ENCODE measurements at places on chromosomes 2 and 18. TPM values are rescaled to one million over a fixed set of nuclear protein-coding genes. Genes with fewer than 3 reads are reported as not detected.

GRCh38 chr18:62621546-62621945, 93.8 kb upstream of the PHLPP1 start:
- no peaks in the 10 kb centered on the region for H3K36me3 ChIP-seq
- no peak overlapping the region for H3K27ac ChIP-seq
- DNase-seq = no peak
- H3K4me3 ChIP-seq = no peak overlapping the region
- H3K27me3 ChIP-seq = no peaks in the 10 kb centered on the region

DNA sequence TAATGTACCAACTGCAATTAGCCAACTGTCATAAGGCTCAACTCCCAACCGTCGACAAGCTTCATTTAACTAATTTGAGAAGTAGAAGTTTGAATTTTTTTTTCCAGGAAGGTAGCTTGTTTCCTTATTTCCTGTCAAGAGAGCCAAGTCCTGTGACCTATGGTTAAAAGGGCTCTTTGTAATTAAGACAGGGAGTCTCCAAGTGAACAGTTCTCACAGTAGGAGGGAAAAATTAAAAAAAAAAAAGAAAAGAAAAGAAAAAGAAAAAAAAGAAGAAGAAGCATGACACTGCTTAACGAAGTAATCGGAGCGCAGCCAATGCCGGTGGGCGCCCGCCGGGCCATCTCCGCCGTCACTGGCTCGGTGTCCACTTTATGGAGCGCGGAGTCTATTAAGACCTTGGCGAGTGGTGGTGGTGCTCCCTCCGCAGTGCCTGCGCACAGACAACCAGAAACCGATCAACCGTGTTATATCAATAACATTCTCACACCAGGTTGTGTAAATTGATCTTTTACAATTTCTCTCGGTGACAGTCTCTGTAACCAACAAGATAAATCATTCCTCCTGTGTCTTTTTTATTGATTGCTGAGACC, 197.2 kb upstream of the POU3F3 start:
- no peak overlapping the region for H3K4me3 ChIP-seq
- H3K36me3 ChIP-seq = no peaks in the 10 kb centered on the region
- H3K4me1 ChIP-seq = peaks cover 11% of the 10 kb centered on the region
- no peaks in the 10 kb centered on the region for H3K27me3 ChIP-seq

DNA sequence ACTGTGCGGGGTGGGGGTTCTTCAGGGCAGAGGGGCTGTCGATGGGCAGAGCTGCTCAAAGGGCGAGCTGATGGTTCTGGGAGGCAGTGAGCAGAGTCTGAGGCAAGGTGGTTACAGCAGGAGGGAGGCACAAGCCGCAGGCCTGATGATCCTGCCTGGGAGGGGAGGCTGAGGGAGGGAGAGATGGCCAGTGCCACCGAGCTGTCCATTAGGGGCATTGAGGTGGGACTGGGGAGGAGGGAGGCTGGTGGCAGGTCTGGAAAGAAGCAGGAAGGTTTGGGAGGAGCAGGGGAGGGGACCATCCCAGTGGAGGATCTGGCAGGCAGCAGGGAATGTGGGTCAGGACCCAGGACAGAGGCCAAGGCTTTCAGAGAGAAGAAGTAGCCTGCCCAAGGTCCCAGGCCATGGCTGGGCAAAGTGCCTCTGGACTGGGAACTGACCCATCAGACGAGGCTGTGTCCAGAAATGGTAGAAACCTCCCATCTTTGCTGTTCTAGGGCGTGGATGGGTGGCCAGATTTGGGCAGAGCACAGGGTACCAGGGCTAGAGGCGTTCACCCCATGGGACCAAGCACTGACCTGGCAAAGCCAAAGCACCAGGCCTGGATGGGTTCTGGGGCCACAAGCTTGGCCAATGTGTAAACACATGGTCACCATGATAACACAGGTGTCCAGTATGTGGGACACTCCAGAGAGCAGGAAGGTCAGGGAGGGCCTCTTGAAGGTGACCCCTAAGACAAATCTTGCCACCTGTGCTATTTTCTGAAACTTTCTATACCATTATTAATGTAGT, 55.5 kb downstream of the INHBB start:
- H3K4me1 ChIP-seq = no peaks in the 10 kb centered on the region
- no peaks in the 10 kb centered on the region for H3K27me3 ChIP-seq
- no peaks in the 10 kb centered on the region for H3K36me3 ChIP-seq
- H3K4me3 ChIP-seq = no peak overlapping the region
- no peak overlapping the region for H3K27ac ChIP-seq

DNA sequence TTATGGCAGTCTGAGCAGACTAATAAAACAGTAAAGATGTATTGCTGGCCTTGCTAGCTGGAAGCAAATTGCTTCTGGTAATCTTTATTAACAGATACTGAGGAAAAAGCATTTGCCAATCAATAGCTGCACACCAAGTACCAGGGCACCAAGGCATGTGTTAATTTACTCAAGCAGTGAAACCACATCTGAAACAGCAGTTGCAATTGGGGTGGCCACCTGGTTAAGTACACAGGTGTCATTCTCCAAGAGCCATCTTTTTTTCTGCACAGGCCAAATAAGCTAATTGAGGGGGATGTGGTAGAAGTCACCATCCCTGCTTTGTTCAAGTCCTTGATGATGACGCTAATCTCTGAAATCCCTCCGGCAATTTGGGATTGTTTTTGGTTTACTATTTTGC, 8.6 kb upstream of the SEH1L start:
- no peaks in the 10 kb centered on the region for H3K4me1 ChIP-seq
- DNase-seq = no peak
- no peak overlapping the region for H3K27ac ChIP-seq
- no peaks in the 10 kb centered on the region for H3K27me3 ChIP-seq

- DNase-seq = no peak
- H3K27me3 ChIP-seq = no peaks in the 10 kb centered on the region
- no peak overlapping the region for H3K27ac ChIP-seq
- no peak overlapping the region for H3K4me3 ChIP-seq
- no peaks in the 10 kb centered on the region for H3K4me1 ChIP-seq
Observed at GRCh38 chr2:183349091-183349490, 224.8 kb downstream of the NUP35 start.

DNA sequence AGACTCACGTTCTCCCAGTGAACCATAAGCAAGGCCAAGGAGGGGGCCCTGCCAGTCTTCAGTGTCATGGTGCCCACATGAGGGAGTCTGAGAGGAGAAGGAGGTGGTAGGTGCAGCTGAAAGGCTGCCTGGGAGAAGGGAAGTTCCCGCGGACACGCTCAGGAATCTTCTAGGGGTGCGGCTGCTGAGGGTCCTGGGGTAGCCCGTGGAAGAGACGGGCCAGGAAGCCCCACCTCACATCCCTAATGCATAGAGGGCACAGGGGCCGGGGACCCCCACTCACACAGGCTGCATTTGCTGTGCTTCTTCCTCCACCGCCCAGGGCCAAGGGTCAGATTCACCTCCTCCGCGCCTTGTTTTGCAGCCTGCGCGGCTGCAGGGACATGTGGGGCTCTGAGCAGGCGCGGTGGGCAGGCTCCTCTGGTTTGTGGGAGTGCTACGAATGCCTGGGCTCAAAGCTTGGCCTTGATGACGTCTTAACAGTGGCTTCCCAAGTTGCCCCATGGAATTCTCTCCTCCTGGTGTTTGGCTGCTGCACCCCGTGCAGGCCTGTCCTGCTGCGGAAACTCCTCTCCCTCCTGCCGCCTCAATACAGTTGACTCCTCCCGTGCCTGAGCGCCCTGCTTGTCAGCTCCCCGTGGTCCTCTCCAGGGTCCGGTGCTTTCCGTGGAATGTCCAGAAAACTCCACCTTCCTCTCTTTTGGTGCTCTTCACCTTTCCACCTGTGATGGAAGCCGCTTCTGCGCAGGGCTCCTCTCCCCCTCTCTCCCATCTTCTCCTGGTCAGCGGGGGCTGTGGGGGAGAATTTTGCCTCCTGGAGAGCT, 95.7 kb downstream of the VAPA start:
- peak overlapping the region; percentile 79 for H3K27ac ChIP-seq
- H3K36me3 ChIP-seq = no peaks in the 10 kb centered on the region
- H3K4me1 ChIP-seq = no peaks in the 10 kb centered on the region
- DNase-seq = no peak
- no peaks in the 10 kb centered on the region for H3K27me3 ChIP-seq

- H3K4me3 ChIP-seq = no peak overlapping the region
- no peaks in the 10 kb centered on the region for H3K27me3 ChIP-seq
- DNase-seq = no peak
- no peak overlapping the region for H3K27ac ChIP-seq
- H3K4me1 ChIP-seq = no peaks in the 10 kb centered on the region
Observed at GRCh38 chr18:36402765-36403396, 105.4 kb downstream of the FHOD3 start.

DNA sequence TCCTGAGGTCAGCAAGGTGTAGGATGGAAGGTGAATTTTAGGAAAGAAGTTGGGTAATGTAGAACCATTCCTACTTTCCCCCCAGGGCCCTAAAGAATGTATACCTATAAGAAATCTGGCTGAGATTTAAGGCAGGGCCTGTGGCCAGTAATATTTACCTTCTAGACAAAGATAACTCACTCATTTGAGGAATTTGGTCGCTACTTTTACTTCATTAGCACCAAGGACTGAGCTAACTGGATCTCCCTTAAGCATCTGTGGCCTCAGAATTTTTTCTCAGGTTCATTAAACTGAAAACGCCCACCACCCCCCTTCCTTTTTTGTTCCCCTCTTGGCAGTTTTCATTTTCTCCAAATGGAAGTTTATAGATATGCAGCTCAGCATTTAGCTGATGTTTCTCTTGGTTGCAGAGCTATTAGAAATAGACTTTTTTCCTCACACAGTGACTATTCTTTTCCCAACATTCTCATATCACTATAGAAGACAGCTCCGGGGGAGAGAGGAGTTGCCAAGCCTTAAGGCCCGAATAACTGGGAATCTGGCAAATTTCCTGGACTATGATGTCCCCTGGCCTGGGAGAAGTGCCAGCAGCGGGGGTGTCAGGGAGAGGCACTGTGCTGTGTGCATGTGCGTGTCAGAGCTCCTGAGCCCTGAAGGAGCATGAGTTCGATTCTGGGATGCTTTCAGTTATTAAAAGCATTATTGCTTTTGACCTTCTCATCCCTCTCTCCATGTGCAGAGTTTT, 310.9 kb downstream of the PRKCE start:
- peak; percentile 68 for DNase-seq
- no peaks in the 10 kb centered on the region for H3K27me3 ChIP-seq
- H3K4me3 ChIP-seq = no peak overlapping the region
- H3K4me1 ChIP-seq = peaks cover 41% of the 10 kb centered on the region
- H3K27ac ChIP-seq = peak overlapping the region; percentile 59

DNA sequence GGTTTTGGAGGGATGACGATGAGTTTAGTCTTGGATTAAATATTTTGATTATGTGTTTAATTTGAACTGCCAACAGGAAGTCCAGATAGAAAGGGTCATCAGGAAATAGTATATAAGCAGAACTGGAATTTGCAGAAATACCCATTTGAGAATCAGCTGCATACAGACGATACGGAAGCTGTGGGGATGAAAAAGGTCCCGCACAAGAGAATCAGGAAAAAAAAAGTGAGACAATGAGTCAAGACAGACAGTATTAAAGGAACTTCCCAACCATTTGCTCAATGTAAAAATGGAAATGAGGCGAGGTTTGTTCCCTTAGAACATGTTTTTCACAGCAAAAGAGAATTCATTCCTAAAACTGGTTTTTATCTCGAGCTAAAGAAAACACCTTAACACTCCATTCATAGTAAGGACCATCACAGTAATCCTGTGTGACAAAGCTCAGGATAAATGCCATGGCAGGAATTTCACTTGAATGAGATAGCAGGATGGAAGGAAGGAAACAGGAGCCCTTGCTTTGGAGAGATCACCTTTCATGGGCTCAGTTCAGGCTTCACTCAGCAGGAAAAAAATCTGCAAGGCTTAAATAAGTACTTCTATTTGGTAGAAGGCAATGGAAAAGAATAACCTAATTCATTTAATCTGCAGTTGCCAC, 29.3 kb downstream of the BCL2 start:
- H3K27ac ChIP-seq = no peak overlapping the region
- H3K4me1 ChIP-seq = peaks cover 3% of the 10 kb centered on the region
- H3K4me3 ChIP-seq = no peak overlapping the region

GRCh38 chr2:38720613-38721241, 30.4 kb downstream of the SRSF7 start:
- no peak overlapping the region for H3K27ac ChIP-seq
- DNase-seq = no peak
- no peaks in the 10 kb centered on the region for H3K27me3 ChIP-seq
- H3K4me3 ChIP-seq = no peak overlapping the region

- DNase-seq = no peak
- no peaks in the 10 kb centered on the region for H3K27me3 ChIP-seq
- H3K27ac ChIP-seq = no peak overlapping the region
- H3K4me3 ChIP-seq = no peak overlapping the region
- no peaks in the 10 kb centered on the region for H3K36me3 ChIP-seq
Observed at GRCh38 chr2:17910980-17911379, 32.5 kb downstream of the KCNS3 start.

- no peaks in the 10 kb centered on the region for H3K27me3 ChIP-seq
- no peaks in the 10 kb centered on the region for H3K36me3 ChIP-seq
- no peak overlapping the region for H3K27ac ChIP-seq
- peak; percentile 3 for DNase-seq
- no peak overlapping the region for H3K4me3 ChIP-seq
Observed at GRCh38 chr2:152846697-152847470, 128.5 kb downstream of the ARL6IP6 start.

DNA sequence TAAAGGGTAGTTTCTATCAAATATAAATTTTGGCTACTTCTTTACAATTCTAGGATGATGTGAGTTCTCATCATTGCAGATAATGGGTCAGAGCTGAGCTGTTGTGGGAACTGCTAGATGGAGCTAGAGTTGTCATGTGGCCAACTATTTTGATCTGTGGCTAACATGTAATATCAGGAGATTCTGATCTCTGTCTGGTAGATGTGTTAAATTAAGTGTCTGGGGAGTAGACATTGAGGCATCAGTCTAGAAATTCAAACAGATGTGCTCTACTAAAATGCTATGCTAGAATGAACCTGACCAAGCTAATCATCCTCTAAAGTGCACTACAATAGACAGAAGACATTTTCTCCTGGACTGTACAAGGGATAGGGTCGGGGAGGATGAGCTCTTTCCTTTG, 30.3 kb upstream of the DARS1 start:
- H3K4me3 ChIP-seq = no peak overlapping the region
- H3K36me3 ChIP-seq = no peaks in the 10 kb centered on the region
- peaks cover 2% of the 10 kb centered on the region for H3K4me1 ChIP-seq
- no peaks in the 10 kb centered on the region for H3K27me3 ChIP-seq
- peak; percentile 54 for DNase-seq

- no peak overlapping the region for H3K27ac ChIP-seq
- no peak overlapping the region for H3K4me3 ChIP-seq
- H3K36me3 ChIP-seq = no peaks in the 10 kb centered on the region
- H3K4me1 ChIP-seq = no peaks in the 10 kb centered on the region
- H3K27me3 ChIP-seq = peaks cover 7% of the 10 kb centered on the region
- no peak for DNase-seq
Observed at GRCh38 chr2:236830926-236831325, 254.8 kb upstream of the COPS8 start.

GRCh38 chr2:9366026-9366425, 57.3 kb downstream of the ITGB1BP1 start:
- no peaks in the 10 kb centered on the region for H3K4me1 ChIP-seq
- DNase-seq = no peak
- no peak overlapping the region for H3K4me3 ChIP-seq
- H3K27me3 ChIP-seq = no peaks in the 10 kb centered on the region
- peaks cover 60% of the 10 kb centered on the region for H3K36me3 ChIP-seq

Gene ACADL
- polyA plus RNA-seq = not detected

Gene ERICH2
- not detected for polyA plus RNA-seq

Gene IL1R1
- polyA plus RNA-seq = 20.5 TPM

Gene INPP5D
- polyA plus RNA-seq = 1.3 TPM

Gene SAG
- polyA plus RNA-seq = not detected

Gene FAM168B
- polyA plus RNA-seq = 72.7 TPM

Gene IL1B
- polyA plus RNA-seq = 0.25 TPM

Gene STK25
- polyA plus RNA-seq = 236 TPM

Gene SPHKAP
- polyA plus RNA-seq = not detected

Measured in SK-N-SH (cell line).